Erythroblast (primary cell): ENCODE measurements at places on chromosomes 5 and 9.
A peak's percentile ranks its signal among the peaks of the same experiment; 100 is the strongest.

GRCh38 chr5:125484272-125484741, 737.9 kb upstream of the ZNF608 start:
- DNase-seq = no peak

- DNase-seq = no peak
Observed at GRCh38 chr5:90803876-90804275, 245.3 kb downstream of the ADGRV1 start.

DNA sequence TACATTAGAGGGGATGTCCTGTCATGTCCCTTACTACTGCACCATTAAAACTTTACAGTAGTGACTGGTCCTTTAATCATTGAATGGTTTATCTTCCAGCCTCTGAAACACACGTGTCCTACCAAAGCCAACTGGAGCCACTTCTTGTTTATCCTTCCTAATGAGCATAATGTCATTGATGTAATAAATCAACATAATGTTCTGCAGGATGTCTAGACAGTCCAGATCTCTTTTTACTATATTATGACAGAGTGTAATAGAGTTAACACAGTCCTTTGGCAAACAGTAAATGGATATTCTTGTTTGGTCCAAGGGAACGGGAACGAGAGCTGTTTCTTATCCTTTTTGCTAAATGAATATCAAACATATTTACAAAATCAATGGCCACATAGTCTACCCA, 88.1 kb upstream of the PTPRD start:
- DNase-seq = no peak

DNA sequence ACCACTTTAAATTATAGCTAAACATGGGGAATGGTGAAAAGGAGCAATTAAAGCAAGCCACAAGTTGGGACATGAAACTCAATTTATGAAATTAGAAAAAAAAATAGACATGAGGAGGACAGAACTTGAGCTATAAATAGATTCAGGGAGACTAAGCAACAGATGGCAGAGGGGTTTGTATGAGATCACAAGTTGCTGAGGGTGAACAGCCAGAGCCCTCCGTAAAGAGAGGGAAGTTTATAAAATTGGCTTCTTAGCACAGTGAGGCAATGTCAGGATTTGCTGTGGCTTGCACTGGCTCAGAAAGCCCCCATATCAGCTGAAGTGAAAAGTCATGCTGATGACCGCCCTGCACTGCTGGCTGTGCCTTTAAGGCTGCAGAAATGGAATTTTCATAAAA, 443.4 kb upstream of the CD180 start:
- no peak for DNase-seq

GRCh38 chr9:94783928-94784327, 57.4 kb downstream of the AOPEP start:
- no peak for DNase-seq

DNA sequence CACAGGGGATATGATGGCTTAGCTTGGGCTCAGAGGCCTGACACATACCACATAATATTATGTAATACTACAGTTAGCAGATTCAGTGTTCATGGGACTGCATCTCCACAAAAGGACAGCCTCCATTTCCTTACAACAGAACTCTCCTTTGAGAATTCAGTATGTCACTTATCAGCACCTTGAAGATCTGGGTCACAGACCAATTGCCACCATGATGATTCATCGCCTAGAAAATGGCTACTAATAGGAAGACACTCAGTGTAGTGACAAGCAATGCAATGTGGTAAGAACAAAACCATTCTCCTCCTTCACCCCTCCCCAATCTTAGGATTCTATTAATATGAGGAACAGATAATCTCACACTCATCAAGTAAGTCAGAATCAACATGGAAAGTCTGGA, 38.7 kb upstream of the PRLR start:
- DNase-seq = no peak

- DNase-seq = no peak
Observed at GRCh38 chr9:82149501-82149946, 161.0 kb downstream of the SPATA31D1 start.

DNA sequence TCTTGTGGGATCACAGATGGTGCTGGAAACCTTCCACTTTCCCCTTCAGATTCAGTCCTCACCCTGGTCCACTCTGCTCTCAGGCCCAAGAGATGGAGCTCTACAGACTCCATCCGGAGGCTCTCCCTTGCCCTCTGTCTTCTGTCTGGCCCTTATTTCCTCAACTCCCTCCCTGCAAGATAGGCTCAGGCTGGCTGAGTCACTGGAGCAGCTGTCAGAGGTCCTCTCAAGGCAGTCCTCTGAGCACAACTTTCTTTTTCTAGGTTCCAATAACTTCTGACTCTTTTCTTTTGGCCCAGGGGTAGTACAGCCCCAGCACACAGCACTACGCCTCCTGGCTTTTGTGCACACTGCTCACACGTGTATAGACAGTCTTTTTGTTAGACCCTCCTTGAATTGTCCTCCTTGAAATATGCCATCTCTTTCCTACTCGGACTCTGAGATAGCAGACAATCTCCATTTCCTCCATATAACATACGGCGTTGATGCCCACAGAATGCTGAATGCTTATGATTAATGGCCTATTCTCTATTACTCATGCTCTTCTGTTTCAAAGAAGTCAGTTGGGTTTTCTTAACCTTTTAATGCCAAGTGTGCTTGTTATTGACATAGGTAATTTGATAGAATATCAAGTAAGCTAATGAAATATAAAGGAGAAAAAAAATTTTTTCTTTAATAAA, 193.1 kb downstream of the SLC12A2 start:
- DNase-seq = peak; percentile 21

GRCh38 chr5:159040181-159040580, 59.5 kb downstream of the EBF1 start:
- DNase-seq = no peak

DNA sequence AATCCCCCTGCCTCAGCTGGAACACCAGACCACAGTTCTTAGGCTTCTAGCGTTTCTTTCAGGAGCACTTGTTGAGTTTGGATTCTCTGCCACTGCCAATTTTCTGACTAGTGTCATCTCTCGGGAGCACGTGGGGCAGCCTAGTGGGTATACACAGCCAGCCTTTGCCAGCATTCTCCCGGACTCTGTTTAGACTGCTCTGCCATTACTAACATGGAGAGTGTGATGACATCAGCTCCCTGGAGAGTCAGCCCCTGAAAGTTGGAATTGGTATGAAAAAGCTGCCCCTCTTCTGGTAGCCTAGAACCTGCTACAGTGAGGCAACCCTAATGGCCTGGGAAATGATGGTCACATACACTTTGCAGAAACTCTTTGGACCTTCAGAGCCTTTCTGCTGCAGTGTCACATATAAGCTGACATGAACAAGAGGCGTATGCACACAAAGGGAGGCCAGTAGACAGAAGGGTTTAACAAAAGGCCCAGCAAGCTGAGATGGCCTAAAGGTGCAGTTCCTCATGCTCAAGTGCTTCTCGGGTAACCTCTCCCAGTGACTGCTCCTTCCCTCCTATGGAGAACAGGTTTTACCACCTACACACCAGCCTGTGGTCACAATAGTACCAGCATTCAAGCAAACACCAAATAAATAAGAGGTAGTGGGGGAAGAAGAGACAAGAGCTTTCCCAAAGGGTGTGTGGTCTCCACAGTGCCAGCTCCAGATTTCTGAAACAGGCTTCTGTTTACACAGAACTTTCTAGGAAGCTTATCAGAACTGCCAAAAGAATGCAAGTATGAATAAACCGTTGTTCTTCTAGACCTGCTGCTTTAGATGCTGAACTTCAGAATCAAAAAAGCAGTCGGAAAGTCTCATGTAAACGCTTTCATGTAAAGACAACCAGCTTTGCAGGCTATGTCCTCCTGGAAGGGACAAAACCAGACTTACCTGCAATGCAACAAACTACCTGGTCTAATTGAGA, 16.5 kb downstream of the SPACA9 start:
- no peak for DNase-seq

- DNase-seq = no peak
Observed at GRCh38 chr9:108603141-108603540, 252.6 kb downstream of the ACTL7B start.

DNA sequence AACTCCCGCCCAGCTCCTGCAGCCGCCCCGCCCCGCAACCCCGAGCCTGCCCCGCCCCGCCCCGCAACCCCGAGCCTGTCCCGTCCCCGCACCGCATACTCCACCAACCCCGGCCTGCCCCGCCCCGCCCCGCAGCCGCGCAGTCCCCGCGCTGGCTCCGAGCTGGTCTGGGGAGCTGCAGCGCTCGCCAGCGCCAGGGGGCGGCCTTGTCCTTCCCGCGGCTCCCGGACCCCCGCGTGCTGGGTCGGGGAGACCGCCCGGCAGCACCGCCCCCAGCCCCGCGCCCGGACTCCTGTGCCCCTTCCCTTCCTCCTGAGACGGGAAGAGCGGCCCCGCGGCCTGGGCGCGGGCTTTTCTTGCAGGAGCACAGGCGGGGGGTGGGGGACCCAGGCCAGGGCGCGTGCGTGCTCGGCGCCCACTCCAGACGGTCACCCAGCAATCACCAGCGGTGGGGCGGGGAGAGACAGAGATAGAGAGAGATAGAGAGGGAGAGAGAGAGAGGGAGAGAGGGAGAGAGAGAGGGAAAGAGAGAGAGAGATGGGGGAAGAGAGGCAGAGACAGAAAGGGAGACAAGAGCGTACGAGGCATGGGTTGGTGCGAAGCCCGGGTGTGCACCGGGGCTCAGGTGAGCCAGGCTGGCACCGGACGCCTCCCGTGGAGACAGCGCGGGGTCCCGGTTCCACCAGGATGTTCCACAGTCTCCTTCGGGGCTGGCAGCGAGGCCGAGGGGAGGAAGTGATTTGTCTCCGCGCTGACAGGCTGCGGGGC, 14.7 kb upstream of the TMEM250 start:
- peak; percentile 58 for DNase-seq

- DNase-seq = no peak
Observed at GRCh38 chr5:124410539-124411488, 335.6 kb downstream of the ZNF608 start.

GRCh38 chr9:120718316-120718715, 4.0 kb upstream of the MEGF9 start:
- no peak for DNase-seq
